ENCODE measurements at places on chromosomes 13 and 19.

- DNase-seq: no peak
Measured at GRCh38 chr13:45808925-45809324, 42.6 kb downstream of the SIAH3 start.

DNA sequence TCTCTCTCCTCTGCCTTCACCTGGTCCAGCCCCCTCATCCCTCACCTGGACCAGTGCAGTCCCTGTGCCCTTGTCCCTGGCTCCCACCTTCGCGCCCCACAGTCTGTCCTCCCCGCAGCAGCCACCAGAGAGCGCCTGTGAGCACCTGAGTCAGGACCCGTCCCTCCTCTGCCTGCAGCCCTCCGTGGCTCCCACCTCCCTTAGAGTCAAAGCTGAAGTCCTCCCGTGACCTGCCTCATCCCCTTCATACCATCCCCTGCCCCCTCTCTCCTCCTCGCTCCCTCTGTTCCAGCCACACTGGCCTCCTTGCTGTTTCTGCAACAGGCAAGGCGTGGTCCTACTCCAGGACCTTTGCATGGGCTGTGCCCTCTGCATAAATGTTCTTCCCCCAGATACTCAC lies 10.3 kb downstream of the CELF5 start:
- DNase-seq: no peak

GRCh38 chr19:3984908-3985642 lies at the start of gene EEF2:
Gene EEF2 (minus strand): TSS chr19:3985463. CDS start chr19:3985380, 83 bp downstream.
- peak; percentile 81 for DNase-seq

- peak; percentile 62 for DNase-seq
Measured at GRCh38 chr13:21435687-21436151, 23.4 kb downstream of the ZDHHC20 start.

DNA sequence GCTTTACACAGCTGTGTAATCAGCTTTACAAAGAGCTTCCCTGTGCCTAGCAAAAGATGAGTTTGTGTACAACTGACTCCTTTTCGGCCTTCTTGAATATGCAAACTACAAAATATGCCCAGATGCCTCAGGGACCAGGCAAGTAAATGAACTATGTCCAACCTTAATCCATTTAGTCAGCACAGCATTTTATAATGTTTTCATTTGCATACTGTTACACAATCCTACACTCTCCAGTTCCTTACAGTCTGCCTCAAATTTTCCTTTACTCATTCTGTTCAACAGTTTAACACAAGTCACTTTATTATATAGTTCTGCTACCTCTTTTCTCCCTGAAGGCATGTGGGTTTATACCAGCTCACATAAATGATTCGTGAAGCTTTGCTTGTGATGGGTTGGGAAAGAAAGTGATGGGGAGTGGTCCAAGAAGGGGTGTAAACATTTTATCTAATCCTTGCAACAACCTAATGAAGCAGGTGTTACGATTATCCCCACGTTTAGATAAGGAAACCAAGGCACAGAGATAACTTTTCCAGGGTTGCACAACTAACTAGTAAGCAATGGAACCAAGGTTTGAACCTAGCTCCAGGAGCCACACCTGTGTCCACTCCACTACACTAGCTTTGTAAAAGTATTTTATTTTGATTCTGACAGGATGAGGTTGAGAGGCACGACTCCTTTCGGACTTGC lies 3.3 kb upstream of the USP12 start:
- DNase-seq: no peak

- no peak for DNase-seq
Measured at GRCh38 chr13:54194233-54195024, 1165.8 kb downstream of the OLFM4 start.

DNA sequence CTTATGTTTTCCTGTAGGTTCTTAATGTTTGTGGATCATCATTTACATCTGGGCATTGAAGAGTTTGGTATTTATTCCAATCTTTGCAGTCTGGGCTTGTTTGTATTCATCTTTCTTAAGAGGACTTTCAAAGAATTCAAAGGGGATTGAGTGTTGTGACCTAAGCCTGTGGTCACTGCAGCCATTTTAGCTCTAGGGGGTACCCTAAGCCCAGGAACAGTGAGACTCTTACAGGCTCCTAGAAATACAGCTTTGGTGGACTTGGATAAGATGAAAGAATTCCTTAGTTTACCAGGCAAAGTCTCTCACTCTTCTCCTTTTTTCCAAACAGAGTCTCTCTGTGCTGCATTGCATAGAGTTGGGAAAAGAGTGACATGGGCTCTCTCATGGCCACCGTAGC lies 2539.0 kb upstream of the PCDH20 start:
- no peak for DNase-seq

DNA sequence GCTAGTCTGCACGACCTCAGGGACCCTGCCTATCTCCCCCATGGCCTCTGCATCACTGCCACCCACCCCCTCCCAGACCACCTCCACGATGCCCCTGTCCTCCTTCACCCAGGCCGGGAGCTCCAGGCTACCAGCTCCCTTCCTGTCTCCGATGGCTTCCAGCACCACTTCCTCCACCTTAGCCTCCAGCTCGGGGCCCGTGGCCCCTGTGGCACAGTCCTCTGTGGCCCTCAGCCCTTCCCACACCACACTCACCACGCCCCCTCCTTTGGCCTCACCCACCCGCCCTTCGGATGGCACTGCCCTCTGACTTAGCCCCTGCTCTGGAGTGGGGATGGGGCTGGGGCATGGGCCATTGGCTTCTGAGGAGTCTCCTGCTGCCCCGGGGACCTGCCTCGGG lies 7.2 kb downstream of the PALM3 start:
- no peak for DNase-seq

DNA sequence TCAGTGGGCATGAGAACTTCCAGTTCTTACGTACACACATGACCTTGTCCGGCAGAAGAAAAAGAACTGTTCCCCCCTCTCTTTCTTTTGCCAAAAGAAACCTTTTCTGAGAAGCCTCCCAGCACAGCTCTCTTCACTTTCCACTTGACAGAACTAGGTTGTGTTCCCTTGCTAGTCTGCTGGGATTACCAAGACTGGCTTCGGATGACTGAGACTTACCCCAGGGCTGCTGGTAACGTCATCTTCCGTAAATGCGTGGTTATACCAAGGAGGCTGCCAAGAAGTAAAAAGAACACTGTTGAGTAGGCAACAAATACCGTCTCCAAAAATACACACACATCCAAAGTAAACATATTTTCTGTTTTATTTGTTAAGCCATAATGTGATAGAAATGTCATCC lies 908.2 kb downstream of the EFNB2 start:
- DNase-seq: no peak

DNA sequence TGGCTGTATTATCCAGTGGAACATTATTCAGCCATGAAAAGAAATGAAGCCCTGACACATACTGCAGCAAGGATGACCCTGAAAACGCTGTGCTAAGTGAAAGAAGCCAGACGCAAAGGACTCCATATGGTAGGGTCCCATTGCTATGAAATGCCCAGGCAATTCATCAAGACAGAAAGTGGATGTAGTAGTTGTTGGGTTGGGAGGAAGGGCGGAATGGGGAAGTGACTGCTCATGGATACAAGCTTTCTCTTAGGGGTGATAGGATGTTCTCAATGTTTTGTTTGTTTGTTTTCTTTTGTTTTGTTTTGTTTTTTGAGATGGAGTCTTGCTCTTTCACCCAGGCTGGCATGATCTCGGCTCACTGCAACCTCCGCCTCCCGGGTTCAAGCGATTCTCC lies 11.1 kb upstream of the CEACAM16 start:
- no peak for DNase-seq

GRCh38 chr19:39385629-39386411 lies 5.1 kb downstream of the PAF1 start:
- DNase-seq: no peak

DNA sequence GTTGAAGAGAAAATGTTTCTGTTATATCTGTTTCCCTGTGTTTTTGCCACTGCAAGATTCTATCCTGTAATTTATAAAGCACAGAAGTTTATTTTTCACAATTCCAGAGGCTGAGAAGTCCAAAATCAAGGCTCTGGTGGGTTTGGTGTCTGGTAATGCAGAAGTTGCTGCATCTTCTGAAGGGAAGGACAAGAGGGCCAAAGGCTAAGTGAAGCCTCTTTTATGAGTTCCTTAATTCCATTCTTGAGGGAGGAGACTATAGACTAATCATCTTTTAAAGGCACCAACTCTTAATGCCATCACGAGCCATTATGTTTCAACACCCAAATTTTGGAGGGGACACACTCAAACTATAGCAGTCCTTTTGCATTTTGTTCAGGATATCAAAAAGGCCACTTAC lies 34.1 kb upstream of the WDFY2 start:
- no peak for DNase-seq

GRCh38 chr19:14672188-14672872 lies 2.3 kb downstream of the ADGRE3 start:
- no peak for DNase-seq

GRCh38 chr19:1170938-1171754 lies 2.9 kb downstream of the SBNO2 start:
- no peak for DNase-seq

GRCh38 chr13:57925250-57925649 lies 293.7 kb downstream of the PCDH17 start:
- no peak for DNase-seq

- DNase-seq: no peak
Measured at GRCh38 chr13:113553511-113554332, 30.8 kb upstream of the TFDP1 start.

- no peak for DNase-seq
Measured at GRCh38 chr13:37349916-37350315, 244.5 kb upstream of the CSNK1A1L start.

Measured in ACHN (cell line).